ENCODE measurements at places on chromosomes 4 and X.

DNA sequence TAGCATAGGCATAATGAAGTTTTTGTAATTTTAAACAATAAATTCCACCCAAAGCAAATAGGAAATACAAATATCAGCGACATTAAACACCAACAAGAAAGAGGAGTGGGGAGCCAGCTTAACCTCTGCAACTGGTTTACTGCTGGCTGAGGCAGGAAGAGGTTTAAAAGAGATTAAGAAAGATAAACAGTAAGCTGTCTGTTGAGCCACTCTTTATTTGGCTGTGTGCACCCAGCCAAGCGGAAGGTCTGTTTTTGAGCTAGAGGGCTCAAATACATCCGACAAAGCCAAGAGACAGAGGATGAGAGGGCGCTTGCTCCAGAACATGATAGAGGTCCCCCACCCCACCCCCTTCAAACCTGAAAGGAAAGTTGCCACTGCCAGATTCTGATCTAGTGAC lies 191.4 kb downstream of the MGST2 start:
- DNase-seq, result peak; percentile 36

DNA sequence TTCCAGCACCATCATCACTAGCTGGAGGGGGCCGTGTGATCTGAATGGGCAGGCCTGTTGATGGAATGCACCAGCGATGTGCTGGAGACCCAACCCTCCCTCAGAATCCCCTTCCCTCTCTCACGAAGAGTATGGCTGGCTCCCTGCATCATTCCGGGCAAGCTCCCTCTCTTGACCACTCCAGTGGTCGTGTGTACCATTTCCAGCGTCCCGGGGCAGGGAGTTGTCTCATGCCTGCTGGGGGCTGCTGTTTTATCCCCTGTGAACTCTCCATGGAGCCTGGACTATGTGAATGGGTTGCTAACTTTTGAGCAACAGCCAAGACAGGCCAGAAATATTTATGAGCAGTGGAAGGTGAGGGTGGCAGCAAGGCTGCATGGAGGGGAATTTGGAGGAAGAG lies 8.1 kb downstream of the CSAG1 start:
- no peak for DNase-seq

DNA sequence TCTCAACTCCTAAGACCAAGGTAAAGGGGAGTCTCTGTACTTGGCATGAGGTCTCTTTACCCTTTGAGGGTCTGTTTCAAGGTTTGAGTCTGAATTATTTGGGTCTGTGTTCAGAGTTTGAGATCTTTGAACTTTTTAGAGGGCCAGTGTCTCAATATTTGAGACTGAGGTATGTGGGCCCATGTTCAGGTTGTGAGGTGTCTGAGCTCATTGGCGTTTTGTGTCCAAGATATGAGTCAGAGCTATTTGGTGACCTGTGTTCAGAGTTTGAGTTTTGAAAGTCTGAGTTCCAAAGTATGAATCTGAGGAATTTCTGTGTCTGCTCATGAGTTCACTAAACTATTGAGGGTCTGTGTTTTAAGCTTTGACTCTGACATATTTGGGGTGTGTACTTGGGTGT lies 36.7 kb upstream of the PAGE4 start:
- DNase-seq, result no peak

DNA sequence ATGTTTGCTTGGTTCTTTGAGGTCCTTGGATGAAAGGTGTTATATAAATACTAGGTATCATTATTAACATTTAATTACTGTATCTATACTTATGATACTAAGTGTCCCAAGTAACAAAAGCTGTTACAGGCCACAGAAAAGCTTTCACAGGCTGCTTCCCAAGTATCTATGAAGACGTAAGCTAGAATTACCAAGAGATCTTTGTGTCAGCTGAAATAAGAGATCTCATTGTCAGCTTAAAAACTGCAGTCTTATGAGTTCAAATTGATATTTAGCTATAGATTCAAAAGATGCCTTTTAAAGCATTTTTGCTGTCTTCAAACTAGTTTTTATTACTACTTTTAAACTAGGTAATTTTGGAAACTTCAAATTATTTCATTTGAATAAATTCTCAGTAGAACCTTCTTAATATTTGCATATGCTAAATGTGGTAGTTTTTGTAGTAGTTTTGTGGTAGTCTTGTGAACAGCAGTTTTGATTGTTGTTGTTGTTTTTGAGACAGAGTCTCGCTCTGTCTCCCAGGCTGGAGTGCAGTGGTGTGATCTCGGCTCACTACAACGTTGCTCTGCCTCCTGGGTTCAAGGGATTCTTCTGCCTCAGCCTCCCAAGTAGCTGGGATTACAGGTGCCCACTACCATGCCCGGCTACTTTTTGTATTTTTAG lies 170.0 kb upstream of the RPL34 start:
- DNase-seq, result no peak

DNA sequence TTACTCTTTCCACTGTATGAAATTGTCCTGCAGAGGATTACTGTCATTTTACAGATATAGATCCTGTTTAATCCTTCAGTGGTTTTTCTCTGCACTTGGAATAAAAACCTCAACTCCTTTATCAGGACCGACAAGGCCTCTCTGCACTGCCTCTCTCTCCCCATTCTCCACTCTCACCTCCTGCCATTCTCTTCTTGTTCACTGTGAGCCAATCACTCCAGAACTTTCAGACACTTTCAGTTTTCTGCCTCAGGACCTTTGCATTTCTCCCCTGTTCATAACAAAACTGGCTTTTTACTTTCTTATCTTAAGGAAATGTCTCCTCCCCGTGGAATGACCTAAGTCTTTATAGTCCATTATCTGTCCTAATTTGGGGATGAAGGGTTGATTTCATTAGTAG lies 137.3 kb downstream of the ELOVL6 start:
- no peak for DNase-seq

- DNase-seq, result no peak
Measured at GRCh38 chr4:8000721-8001491, 61.2 kb upstream of the AFAP1 start.

GRCh38 chr4:57083090-57083489 lies 27.1 kb downstream of the IGFBP7 start:
- DNase-seq, result no peak

- DNase-seq, result no peak
Measured at GRCh38 chr4:3699261-3699660, 66.9 kb upstream of the ADRA2C start.

GRCh38 chrX:49230500-49231232 lies 2.5 kb downstream of the CACNA1F start:
- DNase-seq, result no peak

- DNase-seq, result no peak
Measured at GRCh38 chr4:87835743-87836142, 3.0 kb downstream of the MEPE start.

DNA sequence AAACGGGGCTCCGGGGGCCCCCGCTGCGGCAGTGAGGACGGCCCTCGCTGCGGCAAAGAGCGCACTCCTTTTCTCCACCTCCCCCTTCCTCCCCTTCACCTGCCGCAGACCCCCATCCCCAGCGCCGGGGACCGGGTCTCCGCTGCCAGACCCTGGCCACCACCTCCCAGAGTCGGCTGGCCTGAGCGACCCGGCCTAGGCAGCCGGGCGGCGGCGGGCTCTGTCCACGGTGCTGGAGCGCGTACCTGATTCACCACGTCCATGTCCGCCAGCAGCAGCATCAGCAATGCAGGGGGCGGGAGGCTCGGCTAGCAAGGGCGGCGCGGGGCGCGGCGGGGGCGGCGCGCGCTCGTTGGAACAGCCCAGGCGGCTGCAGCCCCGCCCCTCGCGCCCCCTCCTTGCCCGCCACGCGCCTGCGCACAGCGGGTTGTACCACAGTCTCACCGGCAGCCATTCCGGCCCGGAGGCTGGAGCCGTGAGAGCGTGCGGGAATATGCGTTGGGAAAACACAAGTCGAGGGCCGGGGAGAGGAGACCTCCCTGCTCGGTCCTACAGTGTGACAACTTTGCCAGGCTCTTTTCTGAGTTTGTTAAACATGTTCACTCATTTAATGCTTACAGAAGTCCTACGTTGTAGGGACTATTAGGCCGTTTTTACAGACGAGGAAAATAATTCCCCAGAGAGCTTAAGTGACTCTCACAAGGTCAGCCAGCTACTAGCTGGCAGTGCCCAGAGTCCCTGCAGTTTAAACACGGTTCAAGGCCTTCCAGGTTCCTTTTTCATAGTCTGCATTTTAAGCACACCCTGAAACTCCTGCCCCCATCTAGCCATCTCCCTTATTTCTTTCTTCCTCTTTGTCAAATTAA lies at the start of gene SYP:
SYP (minus strand) TSS at position 288 of the 866 bp plus-strand sequence; CDS start at position 281, 7 bp downstream.
- peak; percentile 90 for DNase-seq

GRCh38 chrX:33205321-33205720 lies 6.0 kb downstream of the DMD start:
- peak; percentile 33 for DNase-seq

- peak; percentile 24 for DNase-seq
Measured at GRCh38 chr4:19266566-19266965, 985.1 kb upstream of the SLIT2 start.
